ENCODE measurements at places on chromosomes 3 and 15. TPM values are rescaled to one million over a fixed set of nuclear protein-coding genes. Genes with fewer than 3 reads are reported as not detected.

HHATL gene
- polyA plus RNA-seq: 0.74 TPM

NECTIN3 gene
- 37.6 TPM for polyA plus RNA-seq

ADGRG7 gene
- 0.08 TPM for polyA plus RNA-seq

GOLGA6B gene
- not detected for polyA plus RNA-seq

ZNF80 gene
- polyA plus RNA-seq: not detected

SKOR1 gene
- polyA plus RNA-seq: 0.49 TPM

SCAANT1 gene
- polyA plus RNA-seq: not detected

FGF7 gene
- polyA plus RNA-seq: 27.5 TPM

TMEM40 gene
- 2.0 TPM for polyA plus RNA-seq

KBTBD8 gene
- 1.2 TPM for polyA plus RNA-seq

CEP63 gene
- 37.5 TPM for polyA plus RNA-seq

CIDEC gene
- 0.21 TPM for polyA plus RNA-seq

TMEM207 gene
- 15.4 TPM for polyA plus RNA-seq

Measured in left renal cortex interstitium (tissue), 4 donors.